ENCODE measurements at places on chromosomes 12 and 14.

DNA sequence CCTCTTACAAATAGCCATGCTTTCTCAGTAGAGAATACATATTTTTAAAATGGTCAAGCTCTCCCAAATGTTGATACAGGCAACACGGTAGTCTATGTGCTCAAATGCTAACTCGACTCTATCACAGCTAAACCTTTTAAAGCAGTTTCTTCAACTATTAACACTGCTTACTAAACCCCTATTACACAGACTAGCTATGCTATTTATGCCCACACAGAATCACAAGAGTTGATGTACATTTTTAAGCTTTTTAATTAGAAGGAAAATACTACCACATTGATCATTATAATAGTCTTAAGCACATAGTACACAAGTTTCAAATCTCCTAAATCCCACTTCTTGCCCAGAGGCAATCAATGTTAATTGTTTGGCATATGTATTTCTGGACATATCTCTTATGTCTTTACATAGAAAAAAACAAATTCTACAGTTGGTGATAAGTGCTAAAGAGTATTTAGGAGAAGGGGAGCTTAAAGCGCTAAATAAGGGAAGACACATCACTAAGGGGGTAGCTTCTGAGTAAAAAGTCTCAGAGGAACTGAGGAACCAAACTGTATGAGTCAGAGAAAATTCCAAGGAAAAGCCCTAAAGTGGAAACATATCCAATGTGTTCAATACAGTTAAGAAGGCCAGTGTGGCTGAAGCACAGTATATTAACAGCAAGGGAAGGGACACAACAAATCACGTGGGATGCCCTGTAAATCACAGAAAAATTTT is 13.7 kb downstream of the HNRNPC start:
- DNase-seq: no peak

DNA sequence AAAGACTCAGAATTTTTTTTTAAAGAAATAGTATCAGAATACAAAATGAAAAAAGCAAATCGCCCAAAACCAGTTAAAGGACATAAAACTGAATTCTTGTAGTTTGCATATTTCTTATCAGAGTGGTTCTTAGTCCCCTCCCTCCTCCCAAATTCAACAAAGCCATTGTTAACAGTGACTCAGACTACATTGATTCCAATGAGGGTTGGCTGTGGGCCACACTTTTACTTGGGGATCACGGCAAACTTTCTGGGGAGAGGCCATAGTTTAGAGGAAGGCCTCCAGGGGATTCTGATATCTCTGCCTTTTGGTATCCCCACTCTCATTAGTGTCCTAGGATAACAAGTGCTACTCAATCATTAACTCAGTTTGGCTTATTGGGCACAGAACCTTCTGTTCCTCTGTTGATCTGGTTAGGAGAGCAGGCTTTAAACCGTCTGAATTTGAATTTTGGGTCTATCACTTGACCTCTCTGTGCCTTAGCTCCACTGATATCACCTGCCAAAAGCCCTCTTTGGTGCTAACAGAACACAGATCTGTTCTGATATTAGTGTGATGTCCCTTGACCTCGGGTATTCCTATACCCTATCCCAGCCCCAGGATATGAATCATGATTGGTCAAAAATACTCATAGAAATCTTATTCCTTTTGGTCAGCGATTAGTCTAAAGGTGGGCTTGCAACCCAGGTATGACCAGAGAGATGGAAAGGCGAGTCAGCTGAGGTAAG is 45.2 kb upstream of the APPL2 start:
- no peak for DNase-seq

DNA sequence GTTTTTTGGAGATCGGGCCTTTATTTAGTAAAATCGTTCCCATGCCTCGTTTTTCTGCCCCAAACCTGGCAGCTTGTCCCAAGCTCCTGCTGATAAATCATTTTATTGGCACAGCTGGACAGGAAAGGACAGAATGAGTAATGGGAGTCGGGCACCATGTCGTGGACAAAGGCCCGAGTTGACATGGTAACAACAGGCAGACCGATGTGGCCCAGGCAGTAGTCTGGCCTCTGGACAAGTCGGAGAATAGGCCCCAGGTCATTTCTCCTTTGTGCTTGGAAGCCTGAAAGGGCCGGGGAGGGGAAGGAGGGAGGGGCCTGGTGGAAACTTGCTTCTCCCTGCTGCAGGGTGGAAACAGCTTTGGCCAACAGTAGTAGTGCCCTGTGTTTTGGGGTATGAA is 234.9 kb downstream of the SUDS3 start:
- no peak for DNase-seq

DNA sequence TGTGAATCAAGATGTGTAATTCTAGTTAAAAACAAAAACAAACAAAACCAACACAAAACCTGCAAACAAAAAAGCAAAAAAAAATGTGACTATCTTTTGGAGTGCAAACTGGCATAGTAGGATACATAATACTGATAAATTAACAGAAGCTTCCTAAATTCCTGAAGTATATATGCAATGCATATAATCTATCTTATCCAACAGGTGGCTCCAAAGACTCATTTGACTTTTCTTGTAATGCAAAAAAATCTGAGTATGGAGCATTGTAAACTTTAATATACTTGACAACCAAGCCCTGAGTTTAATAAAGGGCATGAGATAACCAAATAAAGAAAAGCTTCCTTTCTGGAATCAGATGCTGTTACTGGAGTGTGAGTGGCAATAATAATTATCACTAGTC is 1003.6 kb downstream of the FSCB start:
- peak; percentile 23 for DNase-seq

DNA sequence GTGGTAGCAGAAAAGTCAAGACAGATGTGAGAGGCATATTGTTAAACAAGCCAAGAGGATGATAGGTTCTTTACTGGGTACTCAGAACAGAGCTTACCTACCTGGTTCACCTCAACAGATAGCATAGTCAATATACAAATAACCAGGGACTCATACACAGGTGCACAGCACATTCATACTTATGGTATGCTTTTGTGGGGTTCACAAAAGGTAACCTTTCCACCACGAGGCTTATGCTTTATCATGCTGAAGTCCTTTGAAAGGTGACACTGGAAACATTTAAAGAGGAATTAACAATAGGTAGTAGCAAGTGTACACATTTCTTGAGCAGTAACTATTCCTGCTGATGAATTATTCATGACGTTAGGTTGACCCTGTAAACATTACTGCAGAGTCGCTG is 42.2 kb upstream of the MBIP start:
- DNase-seq: no peak

DNA sequence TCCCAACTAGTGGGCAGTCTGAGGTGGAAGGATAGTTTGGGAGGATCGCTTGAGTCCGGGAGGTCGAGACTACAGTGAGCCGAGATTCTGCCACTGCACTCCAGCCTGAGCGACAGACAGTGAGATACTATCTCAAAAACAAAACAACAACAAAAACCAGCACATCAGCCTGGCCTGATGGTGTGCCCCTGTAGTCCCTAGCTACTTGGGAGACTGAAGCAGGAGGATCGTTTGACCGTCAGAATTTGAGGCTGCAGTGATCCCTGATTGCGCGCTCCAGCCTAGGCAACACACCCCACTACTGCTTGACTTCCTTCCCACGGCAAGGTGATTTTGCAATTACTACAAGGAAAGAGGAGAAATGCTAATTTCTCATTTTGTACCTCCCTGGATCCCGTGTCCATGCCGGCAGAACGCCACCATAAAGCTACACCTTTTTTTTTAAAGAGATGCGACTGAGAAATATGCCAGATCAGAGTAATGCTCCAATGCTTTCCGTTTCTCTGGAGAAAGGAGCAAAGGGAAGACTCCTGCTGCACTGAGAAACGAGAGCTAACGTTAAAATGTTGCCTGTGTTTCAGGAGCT is 672 bp upstream of the SCFD1 start:
- DNase-seq: peak; percentile 2

- no peak for DNase-seq
Measured at GRCh38 chr14:62117751-62118105, 355.5 kb downstream of the SNAPC1 start.
